Pulmonary artery endothelial cell (primary cell): ENCODE measurements at places on chromosomes 6 and 20. TPM values are rescaled to one million over a fixed set of nuclear protein-coding genes. Genes with fewer than 3 reads are reported as not detected.

Gene KIF6
- total RNA-seq, result not detected in 2 replicates

Gene DDX27
- total RNA-seq, result 27.0 and 37.5 TPM in 2 replicates

Gene SYS1
- total RNA-seq, result 21.4 and 35.7 TPM in 2 replicates

Gene CDS2
- total RNA-seq, result 34.2 and 58.8 TPM in 2 replicates

Gene LYRM4
- total RNA-seq, result 20.4 and 23.3 TPM in 2 replicates

Gene TP53INP2
- total RNA-seq, result 3.4 TPM in 2 replicates

Gene FOXP4
- total RNA-seq, result 2.9 and 3.1 TPM in 2 replicates

Gene BMP7
- not detected in 2 replicates for total RNA-seq

- DNase-seq, result no peak
These were observed 575 bp downstream of the WTAP start for GRCh38 chr6:159727717-159728445.

GRCh38 chr6:55833284-55833683 is 42.1 kb downstream of the BMP5 start:
- DNase-seq, result no peak

- no peak for DNase-seq
These were observed 43.8 kb upstream of the TMEM181 start for GRCh38 chr6:158516098-158516497.

DNA sequence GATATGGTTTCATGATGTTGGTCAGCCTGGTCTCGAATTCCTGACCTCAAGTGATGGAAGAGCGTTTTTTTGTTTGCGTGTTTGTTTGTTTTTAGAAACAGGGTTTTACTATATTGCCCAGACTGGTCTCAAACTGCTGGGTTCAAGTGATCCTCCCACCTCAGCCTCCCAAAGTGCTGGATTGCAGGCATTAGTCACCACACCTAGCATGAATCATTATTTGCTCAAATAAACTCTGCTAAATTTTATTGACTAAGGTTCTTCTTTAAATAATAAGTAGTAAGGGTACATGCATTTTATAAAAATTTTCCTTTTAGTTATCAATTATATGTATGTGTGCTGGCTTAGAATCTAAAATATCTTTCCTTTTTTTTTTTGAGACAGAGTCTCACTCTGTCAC is 52.9 kb downstream of the ZBTB9 start:
- DNase-seq, result no peak

GRCh38 chr6:86707545-86708120 is 229.7 kb upstream of the HTR1E start:
- no peak for DNase-seq

DNA sequence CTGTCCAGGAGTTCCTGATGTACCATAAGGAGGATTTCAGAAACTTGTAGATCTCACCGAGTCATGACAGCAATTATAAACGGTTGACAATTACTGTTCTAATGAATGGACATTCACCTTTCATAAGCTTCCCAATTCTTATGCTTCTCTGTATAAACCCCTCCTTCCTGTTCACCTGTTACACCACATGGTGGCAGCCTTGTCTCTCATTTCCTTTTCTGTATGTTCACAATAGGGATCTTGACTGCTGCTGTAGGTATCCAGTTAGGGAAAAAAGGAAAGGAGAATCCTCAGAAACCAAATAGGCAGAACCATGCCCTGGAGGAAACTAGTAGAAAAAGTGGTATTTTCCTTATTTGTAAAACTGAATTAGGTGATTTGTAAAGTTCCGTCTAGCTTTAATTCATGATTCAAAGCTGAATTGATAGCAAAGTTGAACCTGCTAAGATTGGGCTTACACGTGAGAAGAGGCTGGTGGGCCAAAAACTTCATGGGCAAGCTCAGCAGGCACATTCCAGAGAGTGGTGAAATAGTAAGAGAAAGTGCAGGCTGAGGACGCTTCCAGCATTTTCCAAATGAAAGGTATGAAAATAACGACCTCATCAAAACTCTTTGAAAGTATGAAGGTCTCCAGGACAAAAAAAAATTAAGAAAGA is 29.0 kb upstream of the TBPL1 start:
- peak; percentile 24 for DNase-seq

GRCh38 chr20:7723284-7723683 is 217.0 kb downstream of the HAO1 start:
- DNase-seq, result peak; percentile 67
